D341Med (cell line): ENCODE measurements at places on chromosomes 5 and 9.

- DNase-seq, result no peak
Measured at GRCh38 chr9:123268199-123268464, 254 bp downstream of the STRBP start.

GRCh38 chr9:84932915-84933527 lies 263.5 kb downstream of the NTRK2 start:
- no peak for DNase-seq

- no peak for DNase-seq
Measured at GRCh38 chr5:104646416-104646815, 1083.8 kb upstream of the NUDT12 start.

GRCh38 chr5:132384506-132385050 lies 15.1 kb downstream of the SLC22A5 start:
- no peak for DNase-seq

GRCh38 chr5:123207852-123208251 lies 118.8 kb downstream of the PRDM6 start:
- no peak for DNase-seq

GRCh38 chr9:92947268-92948037 lies at the start of gene FGD3:
Gene FGD3, plus strand, starts transcription at chr9:92947523. Its CDS starts 28,734 bp downstream, at chr9:92976257.
- peak; percentile 80 for DNase-seq

DNA sequence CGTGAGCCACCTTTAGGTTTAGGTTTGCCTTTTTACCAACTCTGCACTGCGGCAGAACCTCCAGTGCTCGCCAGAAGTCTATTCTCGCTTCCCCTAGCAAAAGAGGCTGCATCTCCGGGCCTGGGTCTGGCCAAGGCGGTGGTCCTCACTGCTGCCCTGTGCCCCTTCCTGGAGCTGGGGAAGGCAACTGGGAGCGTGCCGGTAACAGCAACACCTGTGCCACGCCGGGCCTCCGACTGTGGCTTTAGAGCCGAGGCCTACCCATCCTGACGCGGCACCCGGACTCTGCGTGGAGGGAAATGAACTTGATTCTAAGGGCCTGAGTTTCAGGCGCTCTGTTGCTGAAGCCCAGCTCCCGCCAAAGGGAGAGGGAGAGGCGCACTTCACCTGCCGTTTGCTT lies 82.4 kb upstream of the SPATA31C2 start:
- no peak for DNase-seq
